ENCODE measurements at places on chromosomes 6 and 20.
A peak's percentile ranks its signal among the peaks of the same experiment; 100 is the strongest.

- no peak for DNase-seq
Observed at GRCh38 chr6:33082702-33083101, 6.9 kb downstream of the HLA-DPB1 start.

DNA sequence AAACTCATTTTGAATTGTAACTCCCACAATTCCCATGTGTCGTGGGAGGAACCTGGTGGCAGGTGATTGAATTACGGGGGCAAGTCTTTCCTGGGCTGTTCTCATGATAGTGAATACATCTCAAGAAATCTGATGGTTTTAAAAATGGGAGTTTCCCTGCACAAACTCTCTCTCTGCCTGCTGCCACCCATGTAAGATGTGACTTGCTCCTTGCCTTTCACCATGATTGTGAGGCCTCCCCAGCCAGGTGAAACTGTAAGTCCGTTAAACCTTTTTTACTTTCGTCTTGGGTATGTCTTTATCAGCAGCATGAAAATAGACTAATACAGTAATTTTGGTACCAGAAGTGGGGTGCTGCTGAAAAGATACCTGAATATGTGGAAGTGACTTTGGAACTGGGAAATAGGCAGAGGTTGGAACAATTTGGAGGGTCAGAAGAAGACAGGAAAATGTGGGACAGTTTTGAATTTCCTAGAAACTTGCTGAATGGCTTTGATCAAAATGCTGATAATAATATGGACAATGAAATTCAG, 41.4 kb upstream of the SAMHD1 start:
- DNase-seq, result no peak

DNA sequence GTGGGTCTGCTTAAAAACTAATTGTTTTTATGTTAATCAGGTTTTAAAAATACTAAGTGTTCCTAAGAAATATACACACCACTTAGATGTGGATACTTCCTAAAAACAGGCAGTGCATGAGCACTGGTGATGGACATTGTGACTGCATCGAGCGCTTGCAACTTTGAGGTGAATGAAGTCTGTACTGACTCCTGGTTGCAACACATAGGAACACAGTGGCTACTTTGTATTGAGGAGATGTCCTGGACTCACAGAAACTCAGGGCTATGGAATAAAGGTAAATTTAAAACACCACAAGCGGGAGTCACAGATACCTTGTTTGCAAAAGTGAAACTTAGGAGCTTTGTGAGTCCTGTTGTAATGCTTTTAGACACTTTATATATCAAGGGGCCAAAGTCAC, 55.6 kb upstream of the POLR1H start:
- DNase-seq, result no peak

DNA sequence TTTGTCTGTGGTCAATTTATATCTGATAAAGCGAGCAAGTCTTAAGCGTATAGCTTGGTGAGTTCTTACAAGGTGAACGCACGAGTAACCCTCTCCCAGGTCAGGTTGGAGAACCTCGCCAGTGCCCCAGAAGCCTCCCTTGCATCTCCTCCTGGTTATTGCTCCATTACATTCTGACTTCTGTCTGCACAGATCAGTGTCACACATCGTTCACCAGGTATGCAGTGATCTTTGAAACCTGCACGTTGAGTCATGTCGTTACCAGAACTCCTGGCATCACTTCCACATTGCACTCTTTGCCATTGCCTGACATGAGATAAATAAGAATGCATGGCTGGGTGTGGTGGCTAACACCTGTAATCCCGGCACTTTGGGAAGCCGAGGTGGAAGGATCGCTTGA, 44.2 kb downstream of the AKAP12 start:
- DNase-seq, result no peak

GRCh38 chr20:25364180-25364788, 26.4 kb downstream of the ABHD12 start:
- no peak for DNase-seq

GRCh38 chr6:81896525-81897503, 144.3 kb upstream of the TENT5A start:
- no peak for DNase-seq

- no peak for DNase-seq
Observed at GRCh38 chr20:51861726-51862466, 59.6 kb upstream of the SALL4 start.

DNA sequence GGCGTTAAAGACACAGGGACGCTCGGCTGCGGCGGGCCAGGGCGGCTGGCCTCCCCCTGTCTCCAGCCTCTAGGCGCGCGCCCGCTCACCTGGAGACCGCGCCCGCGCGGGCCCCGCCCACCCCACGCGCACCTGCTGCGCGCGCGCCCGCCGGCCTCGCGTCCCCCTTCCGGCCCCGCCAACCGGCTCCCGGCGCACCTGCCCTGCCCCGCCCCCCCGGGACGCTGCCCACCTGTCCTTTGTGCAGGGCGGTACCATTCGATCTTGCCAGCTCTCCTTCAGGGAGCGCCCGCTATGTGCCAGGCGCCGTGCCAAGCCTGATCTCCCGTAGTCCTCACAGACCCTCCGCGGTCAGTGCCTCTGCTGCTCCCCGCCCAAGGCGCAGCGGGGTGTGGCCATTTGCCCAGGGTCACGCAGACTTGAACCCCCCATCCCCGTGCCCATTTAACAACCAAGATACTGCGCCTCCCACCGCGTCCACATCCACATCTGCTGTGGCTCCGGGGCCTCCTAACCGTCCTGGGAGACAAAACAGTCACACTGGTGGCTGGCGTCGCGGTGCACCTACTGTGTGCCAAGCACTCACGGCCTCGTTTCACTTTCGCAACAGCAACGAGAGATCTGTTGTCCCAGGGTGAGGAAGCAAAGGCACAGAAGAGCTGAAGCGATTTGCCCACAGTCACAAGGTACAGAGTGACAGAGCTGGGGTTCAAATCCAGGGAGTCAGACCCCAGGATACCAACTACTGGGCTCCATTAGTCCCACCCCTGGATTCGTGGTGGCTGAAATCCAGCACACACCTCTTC, 48.1 kb downstream of the NOL4L start:
- peak; percentile 91 for DNase-seq

GRCh38 chr6:79512014-79512413, 25.2 kb downstream of the LCA5 start:
- peak; percentile 60 for DNase-seq

GRCh38 chr6:13535306-13535705, 39.1 kb upstream of the SIRT5 start:
- DNase-seq, result no peak

GRCh38 chr20:60332523-60332922, 374.3 kb downstream of the CDH26 start:
- no peak for DNase-seq

DNA sequence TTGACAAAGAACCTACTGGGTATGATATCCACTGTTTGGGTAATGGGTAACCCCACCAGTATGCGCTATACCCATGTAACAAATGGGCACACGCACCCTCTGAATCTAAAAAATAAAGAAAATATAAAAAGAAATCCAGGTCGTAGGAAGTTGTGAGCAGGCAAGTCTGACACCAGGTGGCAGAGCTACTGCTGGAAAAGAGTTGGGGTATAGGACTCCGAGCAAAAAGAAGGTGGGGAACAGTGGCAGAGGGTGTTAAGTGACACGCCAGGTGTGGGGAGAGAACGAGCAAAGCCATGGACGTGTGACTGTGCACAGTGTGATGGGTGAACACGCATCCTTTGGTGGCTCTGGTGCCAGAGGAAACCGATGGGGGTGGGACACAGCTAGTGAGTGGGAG, 46.7 kb downstream of the NOX3 start:
- DNase-seq, result no peak

DNA sequence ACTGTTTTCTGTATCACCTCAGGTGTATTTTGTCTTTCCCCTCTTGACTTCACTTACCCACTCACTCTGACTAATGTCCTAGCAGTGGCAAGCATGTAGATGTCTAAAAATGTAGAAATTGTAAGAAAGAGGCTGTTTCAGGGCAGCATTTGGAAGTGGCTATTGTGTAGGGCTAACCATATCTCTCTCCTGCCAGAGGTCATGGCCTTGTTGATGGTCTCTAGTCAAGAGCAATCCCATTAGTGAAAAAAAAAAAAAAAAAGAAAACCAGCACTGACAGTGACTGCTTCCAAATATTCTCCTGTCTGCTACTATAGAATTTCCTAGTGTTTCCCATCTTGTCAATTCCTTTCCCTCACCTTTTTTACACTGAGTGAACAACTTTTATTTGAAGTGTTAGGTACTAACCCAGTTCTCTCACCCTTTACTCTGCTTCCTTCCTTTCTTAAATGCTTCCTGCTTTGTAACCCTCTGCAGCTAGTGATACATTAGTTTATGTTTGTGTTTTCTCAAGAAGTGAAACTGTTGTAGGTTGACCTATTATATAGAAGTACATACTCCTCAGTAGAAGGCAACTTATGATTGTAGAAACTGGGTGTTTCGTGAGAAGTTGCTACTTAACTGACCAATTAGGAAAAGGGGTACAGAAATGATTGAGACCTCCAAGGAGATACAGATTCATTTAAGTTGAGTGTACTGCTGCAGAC, 174.1 kb upstream of the PTPRK start:
- no peak for DNase-seq

DNA sequence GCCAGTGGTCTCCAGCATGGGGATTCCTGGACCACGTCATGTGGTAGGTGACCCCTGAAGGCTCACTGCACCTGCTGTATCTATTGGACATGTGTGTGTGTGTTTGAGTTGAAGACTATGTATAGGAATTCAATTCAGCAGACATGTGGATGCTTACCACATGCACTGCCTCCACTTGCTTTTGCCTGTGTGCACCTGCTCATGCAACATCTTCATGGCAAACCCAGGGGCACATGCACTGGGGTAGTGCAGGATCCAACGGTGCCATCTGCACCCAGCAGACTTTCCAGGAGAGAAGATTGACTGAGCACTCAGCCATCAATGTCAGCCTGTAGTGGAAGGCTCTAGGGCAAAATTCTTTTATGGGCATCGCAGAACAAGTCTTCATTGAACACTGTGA, 299.4 kb downstream of the CDH26 start:
- no peak for DNase-seq

- DNase-seq, result no peak
Observed at GRCh38 chr6:113027780-113028179, 680.6 kb downstream of the RFPL4B start.

- no peak for DNase-seq
Observed at GRCh38 chr6:68572525-68572924, 62.6 kb upstream of the ADGRB3 start.

DNA sequence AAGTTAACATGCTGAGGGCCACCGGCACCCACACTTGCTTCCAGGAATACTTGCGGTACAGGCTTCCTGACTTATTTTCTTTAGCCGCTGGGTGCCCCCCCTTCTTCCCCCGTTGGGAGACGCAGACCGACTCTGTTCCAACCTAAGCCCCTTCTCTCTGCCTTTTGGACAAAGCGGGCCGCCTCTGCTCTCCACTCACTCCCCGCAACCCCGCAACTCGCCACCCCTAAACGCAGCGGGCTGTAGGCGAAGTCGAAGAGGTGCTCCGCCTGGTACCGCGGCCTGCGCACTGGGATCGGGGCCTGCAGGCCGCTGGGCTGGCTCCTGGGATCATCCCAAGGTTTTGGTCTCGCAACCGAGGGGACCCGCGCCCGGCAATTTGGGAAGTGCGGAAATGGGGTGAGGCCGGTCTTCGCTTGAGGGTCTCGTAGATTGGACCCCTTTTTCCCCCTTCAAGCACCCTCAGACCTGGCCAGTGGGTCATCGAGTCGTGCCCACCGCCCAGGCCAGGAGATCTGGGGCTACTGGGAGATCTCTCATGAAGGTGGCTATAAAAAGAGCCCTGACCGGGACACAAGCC, 4.7 kb upstream of the FOXF2 start:
- no peak for DNase-seq

- no peak for DNase-seq
Observed at GRCh38 chr6:5663259-5663658, 343.5 kb downstream of the NRN1 start.

DNA sequence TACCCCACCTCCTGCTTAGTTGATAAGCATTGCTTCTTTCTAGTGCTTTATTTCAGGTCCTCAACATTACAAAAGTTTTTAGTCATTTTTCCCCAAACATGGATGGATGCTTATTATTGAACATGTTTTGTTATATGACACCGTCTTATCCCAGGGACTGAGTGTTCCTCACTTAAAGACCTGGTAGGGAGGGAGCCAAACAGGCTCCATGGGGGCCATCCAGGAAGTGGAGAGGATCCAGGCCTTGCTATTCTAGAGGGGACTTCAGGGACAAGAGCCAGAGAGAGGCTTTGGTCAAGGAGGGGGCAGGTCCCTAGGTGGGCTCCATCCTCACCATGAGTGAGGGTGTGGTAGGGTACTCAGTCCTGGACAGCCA, 7.4 kb downstream of the SLC32A1 start:
- no peak for DNase-seq

DNA sequence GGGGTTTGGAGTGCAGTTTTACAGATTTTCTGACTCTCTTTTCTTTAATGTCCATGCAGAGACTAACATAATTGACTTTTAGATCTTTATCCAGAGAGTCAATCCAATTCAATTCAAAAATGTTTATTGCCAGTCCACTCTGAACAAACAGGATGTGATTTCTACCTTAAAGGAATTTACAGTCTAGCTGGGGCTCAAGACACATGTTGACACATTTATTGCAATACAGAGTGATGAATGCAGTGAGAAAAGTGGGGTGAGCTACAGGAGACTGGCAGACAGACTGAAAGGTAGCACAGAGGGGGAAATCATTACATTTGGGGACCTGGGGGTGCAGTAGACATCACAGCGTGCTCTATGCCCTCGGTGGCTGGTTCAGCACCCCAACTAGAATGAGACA, 193.9 kb downstream of the SLC24A3 start:
- no peak for DNase-seq

GRCh38 chr20:43988867-43989266, 74.2 kb downstream of the TOX2 start:
- DNase-seq, result no peak

DNA sequence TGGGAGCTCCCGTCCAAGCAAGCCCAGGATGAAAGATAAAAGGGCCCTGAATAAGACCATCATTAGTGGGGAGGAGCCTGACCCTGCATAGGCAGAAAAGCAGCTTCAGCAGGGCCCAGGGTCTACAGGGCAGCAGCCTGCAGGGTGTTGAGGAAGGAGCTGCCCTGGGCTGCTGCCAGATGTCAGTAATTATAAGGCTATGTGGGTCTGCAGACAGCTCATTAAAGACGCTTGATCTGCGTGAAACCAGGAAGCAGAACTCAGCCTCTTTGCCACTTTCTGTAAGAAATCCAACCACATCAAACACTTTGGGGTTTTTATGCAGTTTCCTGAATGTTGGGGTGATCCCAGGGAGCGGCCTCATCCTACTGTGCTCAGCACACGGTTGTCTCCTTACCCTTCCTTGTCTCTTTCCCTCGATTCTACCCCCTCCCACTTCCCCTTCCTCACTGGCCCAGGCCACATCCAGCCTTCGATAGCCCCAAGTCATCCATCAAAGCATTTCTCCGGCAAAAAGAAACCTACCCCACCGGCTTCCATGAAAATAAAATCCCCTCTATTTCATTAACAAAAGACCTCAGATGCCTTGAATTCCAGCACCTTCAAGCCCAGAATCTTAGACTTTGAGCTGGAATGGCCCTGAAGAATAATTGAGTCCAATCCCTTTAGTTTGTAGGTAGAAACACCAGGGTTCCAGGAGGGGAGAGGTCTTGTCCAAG, 1.0 kb upstream of the TGM6 start:
- DNase-seq, result no peak

- DNase-seq, result no peak
Observed at GRCh38 chr6:7165890-7166267, 58.1 kb downstream of the RREB1 start.

- DNase-seq, result no peak
Observed at GRCh38 chr6:142893088-142893487, 51.9 kb downstream of the HIVEP2 start.

Data from NCI-H510A treated with DMSO at 0.1 percent for 48 hours (cell line).